GM13977 (cell line): ENCODE measurements at places on chromosomes 3 and 15.
A peak's percentile ranks its signal among the peaks of the same experiment; 100 is the strongest.

GRCh38 chr15:61415617-61416120 lies 186.6 kb upstream of the RORA start:
- DNase-seq, result no peak

- DNase-seq, result no peak
Observed at GRCh38 chr3:126961791-126962461, 21.0 kb upstream of the PLXNA1 start.

DNA sequence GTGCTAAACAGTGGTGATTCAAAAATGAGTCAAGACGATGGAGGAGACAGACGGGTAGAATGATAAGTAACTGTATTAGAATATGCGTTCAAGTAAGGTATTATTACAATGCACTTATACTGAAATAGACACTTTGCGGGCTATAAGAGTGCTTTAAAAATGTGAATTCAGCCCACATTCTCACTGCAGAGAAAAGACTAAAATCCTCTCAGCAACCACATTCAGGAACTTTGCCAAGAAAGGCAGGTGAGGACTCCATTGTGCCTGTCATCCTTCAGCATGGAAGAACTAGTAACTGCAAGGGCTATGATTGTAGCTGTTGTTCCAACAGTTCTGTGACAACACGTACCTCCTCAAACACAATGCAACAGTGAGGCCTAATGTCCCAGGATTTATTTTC lies 272.0 kb downstream of the RORA start:
- no peak for DNase-seq

DNA sequence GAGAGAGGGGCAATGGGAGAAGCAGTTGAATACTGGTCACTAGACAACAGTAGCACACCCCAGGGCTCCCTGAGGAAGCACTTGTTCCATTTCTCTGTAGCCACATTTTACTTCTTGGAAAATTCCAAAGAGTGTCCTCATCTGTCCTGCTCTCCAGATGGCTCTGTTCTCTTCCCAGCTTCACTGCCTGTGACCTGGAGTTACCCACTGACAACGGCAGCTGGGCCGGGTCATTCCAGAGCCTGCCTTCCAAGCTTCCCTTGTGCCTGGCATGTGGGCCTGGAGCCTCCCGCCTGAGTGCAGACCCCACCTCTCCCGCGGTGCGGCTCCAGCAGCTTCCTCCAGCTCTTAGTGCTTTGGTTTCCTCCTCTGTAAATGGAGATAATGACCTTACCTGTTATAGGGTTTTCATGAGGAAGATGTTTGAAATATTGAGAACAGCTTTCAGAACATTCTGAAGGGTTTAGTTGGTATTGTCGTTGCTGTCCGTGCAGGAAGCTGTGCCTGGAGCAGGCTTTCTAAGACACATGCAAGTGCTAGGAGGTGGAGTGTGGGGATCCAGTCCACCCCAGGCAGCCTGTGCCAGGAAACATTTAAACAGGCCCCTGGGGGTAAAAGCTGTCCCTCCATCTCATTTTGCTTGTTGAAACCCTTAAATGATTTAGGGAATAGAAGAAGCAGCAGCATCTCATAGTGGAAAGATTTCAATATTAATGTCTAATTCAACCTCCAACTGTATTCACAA lies 24.8 kb downstream of the EFCC1 start:
- DNase-seq, result no peak

- no peak for DNase-seq
Observed at GRCh38 chr15:86915811-86916331, 836.2 kb downstream of the AGBL1 start.

DNA sequence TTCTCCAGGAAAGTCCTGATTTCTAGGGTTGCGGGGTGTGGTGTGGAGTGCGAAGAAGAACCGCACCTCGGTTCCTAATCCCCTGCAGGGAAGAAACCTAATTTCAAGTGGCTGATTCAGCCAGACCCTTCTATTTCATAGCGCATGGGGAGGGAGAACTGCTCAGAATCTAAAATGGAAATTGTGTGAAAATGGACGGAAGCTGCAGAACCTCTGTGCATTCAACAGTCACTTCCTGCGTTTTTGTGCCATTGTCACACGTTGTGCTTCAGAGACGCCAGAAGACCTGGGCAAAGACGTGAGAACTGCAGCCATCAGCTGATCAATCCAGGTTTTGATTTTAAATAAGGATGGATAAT lies 1.2 kb downstream of the SIDT1 start:
- peak; percentile 37 for DNase-seq

- no peak for DNase-seq
Observed at GRCh38 chr15:65914981-65915925, 46.0 kb downstream of the RAB11A start.

- DNase-seq, result peak; percentile 84
Observed at GRCh38 chr15:40930430-40931299, 1.5 kb downstream of the DLL4 start.

- DNase-seq, result peak; percentile 80
Observed at GRCh38 chr3:143001034-143001368, 369 bp upstream of the U2SURP start.

DNA sequence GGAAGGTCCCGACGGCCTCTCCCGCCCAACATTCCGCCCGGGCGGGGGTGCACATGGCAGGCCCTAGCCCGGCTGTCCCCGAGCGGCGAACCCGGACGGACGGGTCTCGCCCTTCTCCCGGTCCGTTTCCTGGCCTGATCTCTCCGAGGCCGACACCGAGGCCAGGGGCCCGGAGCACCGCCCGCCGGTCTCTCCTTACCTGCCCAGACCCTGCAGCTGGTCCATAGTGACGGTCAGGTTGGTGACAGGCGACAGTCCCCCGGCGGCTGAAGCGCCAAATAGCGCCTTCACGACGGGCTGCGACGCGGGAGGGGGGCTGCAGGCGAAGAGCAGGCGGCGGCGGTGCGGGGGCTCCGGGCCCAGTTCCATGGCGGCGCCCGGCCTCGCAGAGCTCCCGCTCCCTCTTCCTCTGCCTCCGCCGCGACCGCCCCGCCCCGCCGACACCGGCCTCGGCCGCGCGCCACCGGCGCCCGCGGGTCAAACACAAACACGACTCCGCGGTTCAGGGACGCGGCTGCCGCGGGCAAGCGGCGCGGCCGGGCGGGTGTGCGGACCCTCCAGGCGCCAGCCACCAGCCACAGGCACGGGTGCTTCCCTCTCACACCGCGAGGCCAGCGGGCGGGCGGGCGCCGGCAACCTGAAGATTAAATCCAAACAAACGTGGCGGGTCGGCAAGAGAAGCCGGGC lies 495 bp downstream of the CDC25A start:
- DNase-seq, result peak; percentile 54

DNA sequence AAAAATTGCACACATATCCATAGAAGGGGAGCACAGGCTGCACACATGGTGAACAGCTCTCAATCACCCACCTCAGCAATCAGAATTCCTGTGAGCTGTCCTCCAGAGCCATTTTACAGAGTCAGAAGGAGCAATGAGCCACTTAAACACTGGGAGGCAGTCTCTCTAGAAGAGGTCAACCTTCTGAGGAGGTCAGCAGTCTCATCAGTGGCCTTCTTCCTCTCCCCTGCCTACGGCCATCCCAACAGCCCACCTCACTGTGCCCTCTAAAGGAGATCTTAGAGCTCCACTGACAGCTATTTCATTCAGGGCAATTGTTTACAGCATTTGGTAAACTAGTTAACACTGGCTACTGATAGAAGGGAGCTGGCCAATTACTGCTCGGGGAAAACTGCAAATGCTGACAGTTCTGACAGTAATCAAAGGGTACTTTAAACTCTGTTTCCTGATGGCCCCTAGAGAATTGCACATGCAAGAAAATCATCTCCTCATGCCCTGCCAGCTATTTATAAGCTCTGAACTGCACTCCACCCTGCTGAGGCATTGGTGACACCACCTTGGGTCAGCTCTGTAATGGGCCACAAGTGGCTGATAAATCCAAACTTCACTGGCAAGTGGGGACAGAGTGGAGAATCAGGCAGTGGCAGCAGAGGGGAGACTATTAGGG lies 42.1 kb upstream of the TSPAN3 start:
- DNase-seq, result no peak

GRCh38 chr3:16067837-16068471 lies 106.5 kb upstream of the GALNT15 start:
- DNase-seq, result no peak
